ENCODE measurements at places on chromosomes 7 and 10. TPM values are rescaled to one million over a fixed set of nuclear protein-coding genes. Genes with fewer than 3 reads are reported as not detected.

Gene SCART1
- total RNA-seq, result 6.3 TPM

Gene NPTX2
- total RNA-seq, result not detected

Gene SDK1
- 0.25 TPM for total RNA-seq

Gene PLCE1
- not detected for total RNA-seq
